ENCODE measurements at places on chromosomes 4 and X.

- no peak for DNase-seq
These were observed 79.1 kb upstream of the INPP4B start for GRCh38 chr4:142925161-142925560.

DNA sequence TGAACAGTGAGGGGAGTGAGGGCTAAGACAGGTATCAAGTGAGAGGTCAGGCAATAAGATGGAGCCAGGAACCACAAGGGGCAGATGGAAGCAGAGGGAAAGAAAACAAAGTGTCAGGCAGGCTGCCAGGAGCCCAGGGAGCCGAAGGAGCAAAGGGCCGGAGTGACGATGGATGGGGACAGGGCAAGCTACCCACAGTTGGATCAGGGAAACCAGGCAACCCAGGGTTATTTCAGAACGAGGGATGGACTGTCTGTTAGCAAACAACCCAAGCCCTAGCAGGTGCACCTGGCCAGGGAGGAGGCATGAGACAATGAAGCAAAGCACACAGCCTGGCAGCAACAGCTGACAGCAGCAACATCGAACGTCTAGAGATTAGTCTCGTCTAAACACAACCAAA, 39.2 kb downstream of the SEL1L3 start:
- DNase-seq: no peak

DNA sequence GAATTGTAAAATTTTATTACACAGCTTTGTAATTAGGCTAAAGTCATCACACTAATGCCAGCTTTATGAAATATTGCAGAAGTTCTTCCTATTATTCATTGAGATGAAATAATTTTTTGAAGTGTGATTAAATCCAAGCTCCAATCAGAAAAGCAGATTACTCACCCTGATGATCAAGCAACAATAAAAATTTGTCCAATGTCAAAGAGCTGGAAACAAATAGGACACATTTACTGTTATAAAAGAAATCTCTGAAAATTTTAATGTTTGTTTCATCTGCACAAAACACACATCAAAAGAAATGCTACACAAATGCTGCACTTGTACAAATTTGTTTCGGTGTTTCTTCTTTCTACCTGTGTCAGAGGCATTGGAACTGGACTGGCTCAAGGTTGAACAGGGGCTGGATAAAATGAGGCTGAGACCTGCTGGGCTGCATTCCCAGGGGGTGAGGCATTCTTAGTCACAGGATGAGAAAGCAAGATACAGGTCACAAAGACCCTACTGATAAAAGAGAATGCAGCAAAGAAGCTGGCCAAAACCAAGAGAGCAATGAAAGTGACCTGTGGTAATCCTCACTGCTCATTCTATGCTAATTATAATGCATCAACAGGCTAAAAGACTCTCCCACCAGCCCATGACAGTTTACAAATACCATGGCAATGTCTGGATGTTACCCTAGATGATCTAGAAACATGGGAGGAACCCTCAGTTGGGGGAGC, 78.3 kb downstream of the GASK1B start:
- peak; percentile 10 for DNase-seq

DNA sequence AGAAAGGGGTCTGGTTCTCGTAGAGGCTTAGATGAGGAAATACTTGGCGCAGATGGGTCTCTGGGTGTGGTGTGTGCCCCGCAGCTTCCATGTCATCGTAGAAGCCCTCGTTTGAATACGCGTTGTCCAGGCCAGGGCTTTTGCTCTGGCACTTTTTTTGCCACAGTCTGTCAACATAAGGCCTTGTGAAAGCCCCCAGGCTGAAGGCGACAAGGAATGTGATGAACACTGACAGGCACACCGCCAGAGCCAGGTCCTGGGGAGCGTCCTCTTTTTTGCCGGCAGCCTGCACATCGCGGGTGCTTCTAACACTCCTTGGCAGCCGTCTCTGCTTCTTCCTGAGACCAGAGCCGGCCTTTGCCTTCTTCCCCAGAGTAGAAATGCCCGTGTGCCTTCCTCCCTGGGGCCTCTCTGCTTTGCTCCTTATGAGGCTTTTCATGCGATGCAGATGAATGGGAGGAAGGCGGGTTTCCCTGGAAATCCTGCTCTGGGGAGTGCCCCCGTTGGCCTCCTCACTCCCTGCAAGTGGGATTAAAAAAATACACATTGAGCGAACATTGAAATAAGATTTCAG, 24.4 kb downstream of the LRRC66 start:
- DNase-seq: no peak

DNA sequence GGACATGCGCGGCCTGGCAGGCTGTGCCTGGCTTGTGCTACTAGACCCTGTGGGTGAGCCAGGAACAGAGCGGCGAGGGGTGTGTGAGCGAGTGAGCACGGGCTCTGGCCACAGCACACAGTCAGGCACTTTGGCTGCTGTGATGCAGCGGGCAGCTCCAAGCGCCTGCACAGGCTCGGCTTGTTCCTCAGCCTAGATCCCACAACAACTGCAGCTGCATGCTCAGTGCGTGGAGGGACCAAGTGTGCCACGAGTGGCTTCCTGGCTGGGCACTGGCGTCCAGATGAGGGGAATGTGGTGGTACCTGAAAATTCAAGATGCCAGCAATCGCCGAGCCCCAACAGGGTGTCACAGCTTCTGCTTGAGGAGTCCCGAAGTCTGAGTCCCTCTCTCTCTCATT, 1056.6 kb downstream of the RAPGEF2 start:
- DNase-seq: no peak

- no peak for DNase-seq
These were observed 84.7 kb downstream of the CENPC start for GRCh38 chr4:67460574-67460973.

Measured in RKO (cell line).